ENCODE measurements at places on chromosomes 12 and 14.

- no peak for DNase-seq
These were observed 10.4 kb downstream of the NCOR2 start for GRCh38 chr12:124556896-124557501.

DNA sequence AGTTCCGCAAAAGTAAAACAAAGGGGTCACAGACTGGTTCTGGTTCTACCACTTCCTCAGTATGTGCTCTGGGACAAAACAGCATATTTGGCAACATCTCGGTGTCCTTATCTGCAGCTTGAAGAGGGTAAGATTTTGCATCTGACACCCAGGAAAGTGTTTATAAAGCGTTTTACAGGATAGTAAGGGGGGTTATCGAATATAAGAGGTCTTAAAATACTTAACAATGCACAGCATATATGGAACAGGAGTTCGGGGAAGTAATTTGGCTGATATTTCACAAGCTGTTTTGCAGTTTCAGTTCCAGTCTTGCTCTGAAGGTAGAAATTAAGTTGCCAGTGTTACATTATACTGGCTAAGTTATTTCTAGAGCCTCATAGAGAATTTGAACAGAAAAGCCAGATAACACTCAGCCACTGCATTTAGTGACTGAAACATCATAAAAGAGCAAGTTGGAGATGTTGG is 904 bp upstream of the MAP4K5 start:
- no peak for DNase-seq

DNA sequence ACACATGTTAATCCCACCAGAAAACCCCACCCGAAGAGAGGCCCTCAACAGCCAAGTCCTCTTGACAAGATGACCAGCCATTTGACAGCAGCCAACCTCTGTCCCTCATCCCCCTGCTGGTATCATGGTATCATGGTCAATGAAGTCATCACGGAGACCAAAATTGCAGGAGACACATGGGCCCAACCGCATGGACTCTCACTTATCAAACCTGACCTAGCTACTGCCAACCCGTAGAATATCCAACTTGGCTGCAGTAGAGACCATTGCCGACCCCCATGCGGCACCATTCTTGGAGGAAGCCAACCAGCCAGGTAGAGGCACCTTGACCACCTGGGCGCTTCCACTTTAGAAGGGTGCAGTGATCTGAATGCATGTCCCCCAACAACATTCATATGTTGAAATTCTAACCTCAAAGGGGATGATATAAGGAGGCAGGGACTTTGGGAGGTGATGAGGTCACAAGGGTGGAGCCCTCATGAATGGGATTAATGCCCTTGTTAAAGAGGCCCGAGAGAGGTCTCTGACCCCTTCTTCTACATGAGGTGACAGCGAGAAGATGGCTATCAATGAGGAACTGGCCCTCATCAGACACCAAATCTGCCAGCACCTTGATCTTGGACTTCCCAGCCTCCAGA is 33.3 kb downstream of the DIO3 start:
- no peak for DNase-seq

- no peak for DNase-seq
These were observed 59.3 kb upstream of the SLC24A4 start for GRCh38 chr14:92263681-92264080.

DNA sequence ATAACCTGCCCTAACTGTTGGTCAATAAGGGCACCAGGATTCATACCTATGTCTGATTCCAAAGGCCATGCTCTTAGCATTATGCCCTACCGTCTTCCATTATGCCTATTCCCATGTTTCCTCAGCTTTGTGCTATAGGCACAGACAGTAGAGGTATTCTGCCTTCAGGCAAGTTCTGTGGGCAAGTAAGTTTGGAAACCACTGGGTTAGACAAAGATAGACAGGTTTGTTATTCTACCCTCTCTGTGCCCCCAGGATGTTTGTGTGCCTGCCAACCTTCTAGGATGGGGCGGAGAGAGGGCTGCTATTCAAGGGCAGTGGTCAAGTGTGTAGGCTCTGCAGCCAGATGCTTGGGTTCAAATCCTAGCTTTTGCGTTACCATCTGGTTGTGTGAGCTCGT is 4.6 kb downstream of the RAPGEF3 start:
- no peak for DNase-seq

- no peak for DNase-seq
These were observed 146.4 kb downstream of the EMP1 start for GRCh38 chr12:13342971-13343370.

- no peak for DNase-seq
These were observed 691.8 kb downstream of the BCL11B start for GRCh38 chr14:98580131-98580678.

- no peak for DNase-seq
These were observed 770.2 kb downstream of the BCL11B start for GRCh38 chr14:98501836-98502235.

- DNase-seq = no peak
These were observed 56.9 kb downstream of the IGF1 start for GRCh38 chr12:102423462-102423861.

DNA sequence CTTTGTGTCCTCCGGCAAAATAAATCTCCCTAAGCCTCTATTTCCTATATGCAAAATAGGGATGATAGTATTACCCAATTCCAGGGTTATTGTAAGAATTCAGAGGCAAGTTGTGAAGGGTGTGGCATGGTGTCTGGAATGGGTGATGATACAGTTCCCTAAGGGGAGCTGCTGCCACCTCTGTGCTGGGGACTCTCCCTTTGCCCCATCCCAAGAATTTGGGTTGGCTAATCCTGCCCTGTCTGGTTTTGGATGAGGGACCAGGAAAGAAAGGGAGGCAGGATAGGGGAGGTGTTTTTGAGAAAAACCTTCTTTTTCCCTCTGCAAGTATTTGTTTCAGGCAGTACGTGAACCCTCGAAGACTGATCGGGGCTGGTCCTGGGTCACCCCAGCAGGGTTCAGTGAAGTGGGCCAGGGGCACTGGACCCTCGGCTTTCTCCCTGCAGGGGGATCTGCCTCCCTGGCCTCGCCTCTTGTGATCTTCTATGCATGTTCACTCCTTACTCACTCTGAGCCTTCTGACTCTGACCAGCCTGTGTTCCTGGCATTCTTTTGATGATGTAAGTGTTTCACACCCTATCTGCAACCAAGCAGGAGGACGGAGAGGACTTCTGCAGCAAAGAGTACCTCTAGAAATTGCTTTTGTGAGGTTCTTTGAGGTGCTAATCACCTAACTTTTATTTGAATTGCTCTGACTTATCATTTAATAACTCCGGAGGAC is 60.8 kb downstream of the RASSF3 start:
- DNase-seq = no peak

- no peak for DNase-seq
These were observed 82.8 kb downstream of the BORCS5 start for GRCh38 chr12:12439636-12440035.

- peak; percentile 57 for DNase-seq
These were observed 22.4 kb downstream of the SLC7A8 start for GRCh38 chr14:23160924-23161522.

DNA sequence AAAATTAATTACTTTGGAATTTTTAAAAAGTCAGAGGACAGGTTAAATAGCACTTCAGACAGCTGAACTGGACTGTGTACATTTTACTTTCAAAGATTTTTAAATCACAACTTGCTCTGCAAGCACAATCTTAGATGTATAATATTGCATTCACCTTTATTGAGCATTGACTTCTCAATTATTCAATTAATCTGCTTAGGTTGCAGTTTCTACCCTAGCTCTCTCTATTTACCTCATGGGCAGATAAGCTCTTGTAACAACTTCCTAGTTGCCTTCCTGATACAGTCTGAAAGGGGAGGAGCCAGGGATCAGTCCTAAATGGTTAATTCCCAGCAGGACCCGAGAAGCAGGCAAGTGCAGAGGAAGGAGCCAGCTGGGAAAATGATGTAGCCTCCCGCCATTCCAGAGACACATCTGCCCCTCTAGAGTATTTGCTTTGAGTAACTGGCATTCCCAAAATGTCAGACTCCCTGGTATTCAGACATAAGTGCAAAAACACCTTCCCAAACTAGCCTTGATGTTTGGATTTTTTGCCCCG is 302.8 kb downstream of the GALC start:
- no peak for DNase-seq

GRCh38 chr14:52121441-52121840 is 52.6 kb upstream of the NID2 start:
- no peak for DNase-seq

- DNase-seq = no peak
These were observed 50.8 kb downstream of the RPS6KA5 start for GRCh38 chr14:91009501-91010152.

DNA sequence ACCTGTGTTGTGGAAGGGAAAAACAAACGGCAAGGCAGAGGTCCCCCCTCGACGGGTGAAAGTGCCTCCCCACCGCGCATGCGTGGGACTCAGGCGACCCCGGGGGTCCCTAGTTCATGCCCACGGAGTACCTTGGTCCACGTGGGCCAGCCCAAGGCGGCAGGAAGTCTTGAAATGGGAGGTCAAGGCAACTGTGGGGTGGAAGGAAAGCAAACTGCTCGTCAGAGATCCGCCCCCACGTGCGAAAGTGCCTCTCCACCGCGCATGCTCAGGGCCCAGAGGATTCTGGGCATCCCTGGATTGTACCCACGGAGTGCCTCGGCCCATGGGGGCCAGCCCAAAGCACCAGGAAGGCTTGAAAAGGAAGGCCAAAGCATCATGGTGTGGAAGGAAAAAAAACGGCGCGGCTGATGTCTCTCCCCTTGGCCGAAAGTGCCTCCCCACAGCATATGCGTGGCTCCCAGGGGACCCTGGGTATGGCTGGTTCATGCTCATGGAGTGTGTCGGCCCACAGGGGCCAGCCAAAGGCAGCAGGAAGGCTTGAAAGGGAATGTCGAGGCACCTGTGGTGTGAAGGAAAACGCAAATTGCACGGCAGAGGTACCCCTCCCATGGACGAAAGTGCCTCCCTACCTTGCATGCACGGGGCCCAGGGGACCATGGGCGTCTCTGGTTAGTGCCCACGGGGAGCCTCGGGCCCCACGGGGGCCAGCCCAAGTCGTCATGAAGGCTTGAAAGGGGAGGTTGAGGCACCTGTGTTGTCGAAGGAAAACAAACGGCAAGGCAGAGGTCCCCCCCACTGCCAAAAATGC is 369.7 kb downstream of the ALG10 start:
- no peak for DNase-seq

GRCh38 chr14:53621433-53621832 is 335.2 kb downstream of the BMP4 start:
- DNase-seq = no peak

DNA sequence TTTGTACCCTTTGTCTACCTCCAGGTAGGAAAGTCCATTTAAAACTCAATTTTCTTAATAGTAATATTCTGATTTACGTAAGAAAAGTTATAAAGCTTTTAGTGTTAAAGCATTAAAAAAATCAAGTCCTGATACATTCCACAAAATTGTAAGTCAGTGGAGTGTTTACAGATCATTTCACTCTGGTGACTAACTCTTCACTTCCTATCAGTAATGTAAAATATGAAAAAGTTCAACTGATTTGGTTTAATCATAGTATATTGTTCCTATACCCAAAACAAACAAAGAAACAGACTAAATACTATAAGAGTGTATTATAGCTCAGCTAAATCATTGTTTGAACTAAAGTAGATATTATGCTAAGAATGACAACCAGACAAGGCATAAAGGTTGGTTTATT is 85.9 kb downstream of the VEZT start:
- no peak for DNase-seq

- DNase-seq = no peak
These were observed 86.8 kb downstream of the RFLNA start for GRCh38 chr12:124381456-124382296.

DNA sequence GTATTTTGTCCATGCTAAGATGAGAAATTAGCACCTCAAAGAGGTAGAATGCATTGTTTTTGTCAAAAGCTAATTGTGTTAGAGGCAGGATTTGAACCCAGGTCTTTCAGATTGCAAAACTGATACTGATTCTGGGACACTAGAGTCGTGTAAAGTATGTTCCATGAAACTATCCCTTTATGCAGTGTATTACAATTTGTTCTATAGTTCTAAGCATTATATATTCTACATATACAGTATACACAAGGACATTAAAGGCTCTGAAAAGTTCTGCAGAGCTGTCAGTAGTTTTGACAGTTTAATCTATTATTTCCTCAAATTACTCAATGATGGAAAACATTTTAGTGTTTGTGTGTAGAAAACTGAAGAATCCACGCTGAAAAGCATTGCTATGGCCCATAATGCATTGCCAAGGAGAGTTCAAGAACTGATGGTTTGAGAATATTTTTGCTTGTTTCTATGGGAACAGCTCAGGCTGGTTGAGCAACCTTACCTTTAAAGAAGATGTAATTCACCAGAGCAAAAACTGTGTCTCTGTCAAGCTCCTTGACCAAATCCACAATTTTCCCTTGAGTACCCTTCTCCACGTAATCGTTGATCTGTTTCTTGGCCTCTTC is 6.2 kb downstream of the SERPINA1 start:
- no peak for DNase-seq

DNA sequence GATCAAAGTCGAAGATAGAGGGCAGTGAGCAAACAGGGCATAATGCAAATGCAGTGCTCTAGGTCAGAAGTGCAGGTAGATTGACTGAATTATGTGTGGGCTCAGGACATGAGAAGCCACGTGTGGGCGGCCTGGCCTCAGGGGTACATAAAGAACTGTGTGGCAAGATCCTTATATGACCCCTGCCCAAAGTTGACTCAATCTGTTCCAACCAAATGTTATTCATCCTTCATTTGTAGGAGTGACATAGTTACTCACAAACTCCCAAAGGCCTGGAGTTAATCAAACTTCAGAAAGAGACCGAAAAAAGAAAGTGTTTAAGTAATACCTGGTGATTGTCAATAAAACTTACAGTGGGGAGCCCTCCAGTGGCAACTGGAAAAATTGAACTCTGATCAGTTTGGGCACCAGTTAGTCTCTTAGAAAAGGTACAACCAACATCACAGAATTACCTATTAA is 150.4 kb upstream of the FAR2 start:
- no peak for DNase-seq
